ENCODE measurements at places on chromosomes 12 and 14.

DNA sequence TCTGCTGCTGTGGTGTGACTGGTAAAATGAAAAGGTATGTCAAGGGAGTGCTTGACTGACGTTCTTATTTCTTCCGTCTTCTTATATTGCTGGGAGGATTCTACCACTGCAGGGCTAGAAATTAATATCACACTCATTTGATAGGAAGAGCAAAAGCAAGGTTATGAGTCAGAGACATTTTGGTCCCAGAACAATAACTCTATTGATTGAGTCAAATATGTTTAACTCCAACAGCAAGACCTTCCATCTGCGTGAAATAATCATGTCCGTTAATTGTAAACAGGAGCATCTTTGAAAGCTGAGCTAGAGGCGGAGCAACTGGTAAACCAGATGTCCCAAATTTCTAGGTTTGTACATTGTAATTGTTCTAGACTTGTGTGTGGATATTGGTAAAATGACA is 1293.6 kb downstream of the AACS start:
- DNase-seq, result no peak

- no peak for DNase-seq
Measured at GRCh38 chr14:65303899-65304222, 108.7 kb upstream of the FUT8 start.

DNA sequence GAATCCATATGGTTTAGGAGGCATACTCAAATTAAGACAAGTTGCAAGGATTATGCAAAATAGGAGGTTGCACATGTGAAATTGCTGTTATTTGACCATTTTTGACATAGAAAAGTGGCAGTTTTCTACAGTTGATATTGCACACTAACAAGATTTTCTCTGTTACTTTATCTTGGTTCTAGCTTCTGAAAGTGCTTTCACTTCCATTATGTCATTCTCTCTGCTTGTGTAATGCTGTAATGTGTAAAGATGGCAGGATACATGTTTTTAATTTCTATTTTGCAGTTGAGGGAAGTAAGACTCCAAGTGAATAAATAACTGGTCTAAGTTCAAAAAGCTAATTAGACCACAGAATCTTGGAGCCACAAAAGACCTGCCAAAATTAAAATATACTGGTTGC is 60.6 kb downstream of the MYRFL start:
- DNase-seq, result no peak

- DNase-seq, result no peak
Measured at GRCh38 chr12:12817616-12818015, 4.5 kb downstream of the DDX47 start.

GRCh38 chr12:94116191-94116590 is 32.2 kb upstream of the PLXNC1 start:
- DNase-seq, result no peak

DNA sequence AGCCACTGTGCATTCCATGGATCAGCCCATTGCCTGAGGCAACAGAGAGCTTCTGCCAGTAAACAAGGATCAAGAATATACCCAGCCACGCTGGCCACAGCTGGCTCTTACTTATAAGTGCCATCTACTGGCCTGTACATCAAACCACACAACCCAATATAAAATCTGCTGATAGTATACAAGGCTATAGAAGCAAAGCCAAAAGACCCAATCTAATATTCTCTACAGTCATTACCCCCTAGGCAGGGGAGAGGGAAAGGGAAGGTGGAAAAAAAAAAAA is 4.4 kb upstream of the FAM186B start:
- no peak for DNase-seq

- no peak for DNase-seq
Measured at GRCh38 chr14:55146425-55146824, 17.4 kb downstream of the LGALS3 start.

DNA sequence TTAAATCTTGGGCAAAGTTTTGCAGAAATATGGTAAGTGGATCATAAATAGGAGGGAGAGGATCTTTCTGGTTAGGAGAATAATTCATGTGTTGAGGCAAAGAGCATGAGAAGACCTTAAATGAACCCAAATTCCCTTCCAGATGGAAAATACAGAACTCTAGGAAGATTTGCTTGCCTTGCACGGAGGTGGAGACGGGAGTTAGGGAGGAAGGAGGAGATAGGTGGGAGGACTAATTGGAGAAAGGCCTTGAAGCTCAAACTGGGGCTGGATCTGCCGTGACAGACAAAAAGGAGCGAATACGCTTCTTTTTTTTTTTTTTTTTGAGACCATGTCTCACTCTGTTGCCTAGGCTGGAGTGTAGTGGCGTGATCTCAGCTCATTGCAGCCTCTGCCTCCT is 5.9 kb downstream of the GPRC5A start:
- no peak for DNase-seq

DNA sequence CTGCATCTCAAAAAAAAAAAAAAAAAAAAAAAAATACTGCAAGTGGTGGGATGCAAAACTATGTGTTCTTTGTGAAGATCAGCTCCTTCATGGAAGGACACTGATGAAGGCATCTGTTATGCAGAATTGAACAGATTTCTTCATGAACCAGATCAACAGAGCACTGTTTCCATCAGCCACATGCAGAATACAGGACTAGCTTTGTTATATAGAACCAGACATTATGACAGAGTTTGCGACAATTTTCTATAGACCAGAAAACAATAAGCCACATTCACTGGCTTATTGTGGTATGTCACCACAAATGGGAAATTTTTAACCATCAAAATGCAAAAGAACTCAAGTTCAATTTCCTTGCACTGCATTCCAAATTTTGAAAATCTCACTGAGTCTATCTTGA is 34.7 kb downstream of the CIT start:
- DNase-seq, result no peak

DNA sequence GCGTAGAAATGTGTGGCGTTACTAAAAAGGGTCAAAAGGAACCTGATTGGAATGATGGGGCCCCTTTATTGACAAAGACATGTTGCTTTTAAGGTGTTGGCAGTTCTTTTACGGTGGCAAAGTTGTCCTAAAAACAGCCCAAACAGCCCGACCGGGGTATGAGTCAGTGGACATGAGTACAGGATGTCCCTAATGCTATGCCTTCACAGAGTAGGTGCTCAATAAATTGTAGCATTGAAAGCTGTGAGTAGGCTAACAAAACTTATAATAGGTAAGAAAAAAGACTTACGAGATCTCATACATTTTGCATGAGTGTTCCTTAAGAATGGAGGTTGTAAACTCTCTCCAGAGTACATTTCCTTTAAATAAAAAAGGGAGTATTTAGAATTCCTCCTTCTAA is 2.6 kb downstream of the ELK3 start:
- DNase-seq, result no peak

- no peak for DNase-seq
Measured at GRCh38 chr12:121797937-121798786, 4.7 kb upstream of the RHOF start.

- no peak for DNase-seq
Measured at GRCh38 chr14:85533023-85533860, 3.3 kb downstream of the FLRT2 start.

DNA sequence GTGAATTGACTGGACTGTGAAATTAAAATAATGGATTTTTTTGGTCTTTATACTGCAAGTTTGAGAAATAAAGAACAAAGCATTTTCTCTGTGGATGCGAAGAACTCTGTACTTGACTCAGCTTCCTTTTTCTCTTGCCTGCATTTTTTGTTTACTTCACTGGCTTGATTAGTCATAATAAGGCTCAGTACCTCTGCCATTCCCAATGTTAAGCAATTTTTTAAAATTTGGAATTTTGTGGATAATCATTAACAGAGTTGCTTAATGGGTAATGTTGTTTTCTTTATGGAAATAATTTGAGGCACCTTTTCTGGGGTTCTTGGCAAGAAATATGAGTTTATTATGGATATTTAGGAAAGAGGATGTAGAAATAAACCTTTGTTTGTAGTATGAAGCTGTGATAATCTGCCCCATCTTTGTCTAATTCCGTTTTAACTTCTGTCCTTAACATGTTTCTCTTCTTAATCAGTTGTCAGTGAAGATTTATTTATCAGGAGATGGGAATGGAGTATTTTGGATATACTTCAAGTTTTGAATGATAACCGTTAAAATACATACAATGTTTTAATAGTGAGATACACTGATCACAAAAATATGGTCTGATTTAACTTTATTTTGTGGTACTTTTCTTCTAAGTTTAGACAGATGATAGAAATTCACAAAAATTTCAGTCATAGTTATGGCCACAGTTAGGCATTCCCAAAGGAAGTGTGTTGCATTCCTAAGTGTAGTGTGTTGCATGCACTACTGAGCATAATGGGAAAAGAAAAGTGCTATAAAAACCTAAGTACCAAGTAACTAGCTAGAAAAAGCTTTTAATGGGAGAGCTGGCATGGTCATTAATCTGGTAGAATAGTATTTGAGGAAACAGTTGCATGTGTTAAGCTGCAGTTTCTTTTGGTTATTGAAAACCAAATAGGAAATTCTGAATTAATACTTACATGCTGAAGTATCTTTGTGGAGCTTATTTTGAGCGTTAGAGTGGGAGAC is 27.7 kb downstream of the WNK1 start:
- no peak for DNase-seq

DNA sequence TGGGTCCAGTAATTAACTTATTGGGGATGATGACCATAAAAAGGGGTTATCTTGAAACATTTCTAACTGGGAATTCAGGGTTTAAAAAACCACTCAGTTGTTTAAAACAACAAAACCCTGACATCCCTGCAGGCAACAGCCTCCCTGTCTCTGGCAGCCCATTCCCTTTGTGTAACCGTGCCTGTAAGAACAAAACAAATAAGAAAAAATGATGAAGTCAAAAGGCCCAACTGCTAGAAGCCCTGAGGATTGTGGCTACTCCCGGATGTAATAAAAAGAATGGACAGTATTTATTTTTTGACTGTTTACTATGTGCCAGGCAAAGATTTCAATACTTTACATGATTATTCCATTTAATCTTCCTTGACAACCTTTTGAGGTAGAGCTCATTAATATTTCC is 75.3 kb downstream of the TMCC3 start:
- DNase-seq, result no peak

GRCh38 chr12:110421159-110421661 is 17.7 kb upstream of the ANAPC7 start:
- DNase-seq, result no peak

- DNase-seq, result no peak
Measured at GRCh38 chr12:67433385-67434175, 164.4 kb downstream of the CAND1 start.

DNA sequence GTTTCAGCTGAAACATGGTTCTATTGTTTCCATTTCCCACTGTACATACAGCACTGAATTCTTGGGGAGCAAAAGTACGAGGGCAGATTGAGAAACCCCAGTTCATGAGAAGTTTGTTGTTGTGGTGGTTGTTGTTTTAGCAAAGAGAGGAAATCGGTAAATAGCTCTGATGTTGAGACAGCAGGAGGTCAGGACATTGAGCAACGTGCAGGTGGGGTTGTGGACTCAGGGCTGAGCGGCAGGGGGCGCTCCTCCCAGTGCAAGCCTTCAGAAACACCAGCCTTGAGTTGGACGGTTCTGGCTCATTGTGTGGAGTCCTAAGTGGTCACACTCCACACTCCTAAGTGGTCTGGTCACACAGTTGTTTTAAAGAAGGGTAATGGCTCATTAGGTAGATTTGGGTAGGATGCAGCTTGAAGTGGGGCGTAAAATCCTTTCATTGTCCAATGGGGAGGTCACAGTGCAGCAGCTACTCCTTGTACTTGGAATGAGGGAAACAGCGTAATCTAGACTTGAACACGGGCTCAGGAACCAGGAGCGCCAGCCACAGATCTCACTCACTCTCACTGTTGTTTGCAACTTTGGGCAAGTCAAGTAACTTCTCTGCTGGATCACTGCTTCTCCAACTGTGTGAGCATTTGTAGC is 14.5 kb upstream of the PWP1 start:
- DNase-seq, result no peak

GRCh38 chr14:85187521-85187920 is 342.4 kb upstream of the FLRT2 start:
- DNase-seq, result no peak

DNA sequence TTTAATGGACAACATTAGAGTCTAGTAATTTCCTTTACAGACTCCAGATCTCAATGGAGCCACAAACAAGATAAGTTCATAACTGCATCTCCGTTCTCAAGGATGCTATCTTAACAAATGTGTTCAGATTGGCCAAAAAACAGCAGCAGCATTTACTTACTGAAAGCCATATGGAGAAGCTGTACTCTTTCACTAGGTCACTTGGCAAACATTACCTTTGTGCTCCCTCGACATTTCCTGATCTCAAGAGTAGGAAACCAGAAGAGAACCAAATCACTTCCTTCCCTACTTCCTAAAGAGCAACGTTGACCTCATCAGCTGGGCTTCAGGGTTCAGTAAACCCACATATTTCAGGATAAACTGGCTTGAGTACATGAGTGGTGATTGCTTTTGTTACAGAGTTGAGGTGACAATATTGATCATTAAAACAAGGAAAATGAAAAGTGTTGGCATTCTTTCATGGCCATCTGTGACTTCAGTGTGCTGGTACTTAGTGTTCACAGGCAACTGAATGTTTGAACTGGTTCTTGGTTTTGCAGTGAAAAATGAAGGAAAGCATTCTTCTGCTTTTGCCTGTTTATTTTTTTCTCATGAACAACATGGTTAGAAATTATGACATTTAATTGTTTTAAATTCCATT is 449.6 kb downstream of the TMEM117 start:
- no peak for DNase-seq

GRCh38 chr12:46136249-46136648 is 132.6 kb downstream of the SLC38A1 start:
- no peak for DNase-seq

DNA sequence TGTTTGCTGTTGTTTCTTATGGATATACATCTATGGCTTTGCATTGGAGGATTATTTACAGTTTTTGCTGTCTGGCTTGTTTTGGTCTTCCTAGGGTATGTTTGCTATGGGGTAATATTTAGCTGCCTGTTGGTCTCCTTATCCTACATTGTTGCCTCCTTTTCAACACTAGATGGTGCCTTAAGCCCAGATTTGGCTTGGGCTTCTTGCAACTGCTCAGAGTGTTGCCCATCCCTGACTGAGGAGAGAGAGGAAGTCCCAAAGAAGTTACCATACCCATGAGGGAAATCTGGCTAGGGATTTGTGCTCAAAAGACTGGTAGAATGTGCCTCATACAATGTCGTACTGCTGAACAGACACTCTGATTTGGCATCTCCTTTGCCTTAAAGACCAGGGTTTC is 94.6 kb upstream of the MUCL1 start:
- no peak for DNase-seq

- no peak for DNase-seq
Measured at GRCh38 chr12:120940799-120941198, 36.6 kb upstream of the SPPL3 start.

DNA sequence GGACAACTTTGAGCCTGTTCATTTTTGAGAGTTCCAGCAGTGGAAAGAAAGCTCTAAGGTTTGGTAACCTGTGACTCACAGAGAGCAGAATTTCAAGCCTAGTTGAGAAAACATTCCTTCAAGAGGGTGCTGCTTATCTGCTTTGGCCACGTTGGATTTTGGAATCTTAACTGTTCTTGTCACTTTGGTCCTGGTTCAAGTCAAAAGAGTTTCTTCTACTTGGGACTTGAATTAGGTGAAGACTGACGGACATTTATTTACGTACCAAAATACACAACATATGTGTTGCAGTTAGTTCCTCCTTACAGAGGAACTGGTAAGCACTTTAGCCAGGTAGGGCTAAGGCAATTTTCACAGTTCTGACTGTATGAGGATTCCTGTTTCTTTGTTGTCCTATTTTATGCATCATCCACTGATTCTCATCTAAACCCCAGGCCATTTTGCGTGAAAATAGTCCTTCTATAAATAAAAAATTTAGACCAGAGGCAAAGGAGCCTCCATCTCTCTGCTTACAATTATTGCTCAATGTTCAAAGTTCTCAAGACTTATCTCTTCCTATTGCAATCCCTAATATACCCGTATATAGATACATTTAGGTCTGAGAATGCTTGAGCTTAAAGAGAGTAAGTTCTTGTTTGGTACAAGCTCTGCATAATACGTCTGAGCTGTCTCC is 580.9 kb downstream of the DIO2 start:
- no peak for DNase-seq

Measured in activated CD4-positive, alpha-beta T cell treated with anti-CD3 and anti-CD28 coated beads for 1 hour (primary cell).